Activated T-helper 1 cell treated with anti-CD3 and anti-CD28 coated beads, Interleukin-12 subunit alpha, Interleukin-12 subunit beta, Interleukin-2, Interleukin-4 antibody, amounts not matched to agents 30 ng/mL and 10 ng/mL and 1 ng/mL, durations not matched to agents 14 hours and 24 hours and 36 hours (primary cell): ENCODE measurements at places on chromosomes 5 and 9.

- DNase-seq, result no peak
These were observed 19.8 kb upstream of the IFNK start for GRCh38 chr9:27504259-27504658.

GRCh38 chr5:55597014-55597981 lies 62.5 kb upstream of the PLPP1 start:
- DNase-seq, result no peak

DNA sequence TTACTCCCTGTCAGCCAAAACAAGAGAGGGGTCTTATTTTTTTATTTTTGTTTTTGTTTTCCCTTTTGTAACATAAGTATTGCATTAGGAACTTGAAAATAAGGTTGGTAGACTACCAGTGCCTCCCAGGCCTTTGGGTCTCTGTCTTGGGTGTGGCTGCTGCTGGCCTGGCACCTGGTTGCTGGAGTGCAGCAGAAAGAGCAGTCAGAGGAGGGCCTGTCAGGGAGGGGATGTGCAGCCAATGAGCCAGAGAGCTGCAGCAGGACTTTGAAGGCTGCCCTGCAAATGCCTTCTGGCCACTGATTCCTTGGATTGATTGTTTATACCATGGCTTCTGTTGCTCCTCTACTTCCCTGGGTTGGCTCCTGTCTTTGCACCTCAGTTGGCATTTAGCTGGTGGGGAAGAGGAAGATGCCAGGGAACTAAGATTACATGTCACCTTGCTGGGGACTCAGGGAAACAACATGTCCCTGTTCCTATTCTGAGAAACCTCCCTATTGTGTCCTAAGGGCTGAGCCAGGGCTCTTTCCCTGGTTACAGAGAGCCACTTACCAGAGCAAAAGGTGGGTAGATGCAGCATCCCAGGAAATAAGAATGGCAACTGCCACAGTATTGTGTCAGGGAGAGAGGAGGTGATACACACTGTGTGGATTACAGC lies 66.6 kb downstream of the ANGPTL2 start:
- no peak for DNase-seq

DNA sequence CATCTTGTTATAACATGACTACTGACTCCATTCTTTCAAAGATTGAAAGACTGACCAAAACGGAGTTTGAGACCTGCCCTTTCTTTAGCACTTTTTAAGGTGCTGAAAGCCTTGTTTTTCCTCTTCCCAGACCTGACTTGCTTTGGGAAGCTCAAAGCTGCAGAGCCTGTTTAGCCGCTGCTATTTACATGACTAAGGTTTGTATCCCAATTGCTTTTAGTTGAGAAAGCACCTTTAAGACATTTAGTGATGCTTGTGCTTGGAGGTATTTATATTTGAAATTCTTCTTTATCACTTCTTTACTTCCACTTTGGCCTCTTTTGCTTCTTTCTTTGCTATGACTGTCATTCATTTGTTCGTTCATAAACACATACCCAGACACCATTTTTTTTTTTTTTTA lies 182.6 kb upstream of the ELL2 start:
- DNase-seq, result no peak

GRCh38 chr5:2746561-2747032 lies 4.9 kb downstream of the IRX2 start:
- no peak for DNase-seq

DNA sequence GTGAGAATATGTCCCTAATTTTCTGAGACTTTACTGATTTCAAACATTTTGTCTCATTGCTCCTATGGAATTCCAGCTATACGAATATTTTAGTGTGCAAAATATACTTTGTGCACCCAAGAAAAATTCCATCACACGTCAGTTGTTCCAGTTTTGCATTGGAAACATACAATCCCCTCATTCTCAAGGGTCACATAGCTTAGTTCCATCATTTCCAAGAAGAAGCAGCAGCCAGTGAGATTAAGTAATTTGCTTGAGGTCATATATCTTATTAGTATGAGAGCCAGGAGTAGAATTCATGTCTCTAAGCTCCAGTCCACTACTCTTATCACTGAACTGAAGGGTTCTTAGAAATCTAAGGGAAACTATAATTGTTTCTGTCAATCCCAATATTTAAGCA lies 746.7 kb upstream of the C9orf72 start:
- DNase-seq, result no peak

- DNase-seq, result no peak
These were observed 51.0 kb upstream of the PAPPA start for GRCh38 chr9:116102596-116102995.

- DNase-seq, result no peak
These were observed 200.2 kb downstream of the TRIO start for GRCh38 chr5:14343376-14343775.

- DNase-seq, result no peak
These were observed 190.5 kb downstream of the ADAMTS12 start for GRCh38 chr5:33701251-33701650.

GRCh38 chr9:71928376-71928775 lies 16.9 kb downstream of the C9orf85 start:
- DNase-seq, result no peak

GRCh38 chr9:18739127-18739526 lies 265.2 kb downstream of the ADAMTSL1 start:
- no peak for DNase-seq

GRCh38 chr9:81480828-81481604 lies 208.3 kb downstream of the TLE1 start:
- DNase-seq, result no peak

- DNase-seq, result no peak
These were observed 11.1 kb upstream of the ESM1 start for GRCh38 chr5:54996466-54996865.
